CD4-positive, alpha-beta T cell treated with Interleukin-15 for 1 hour (primary cell): ENCODE measurements at places on chromosomes 6 and 20.

GRCh38 chr6:131635384-131636340 is 1.4 kb upstream of the ENPP3 start:
- no peak for DNase-seq

- no peak for DNase-seq
Observed at GRCh38 chr6:11705483-11705882, 73.1 kb downstream of the ADTRP start.

GRCh38 chr6:20208687-20209378 is 3.4 kb downstream of the MBOAT1 start:
- DNase-seq = no peak

DNA sequence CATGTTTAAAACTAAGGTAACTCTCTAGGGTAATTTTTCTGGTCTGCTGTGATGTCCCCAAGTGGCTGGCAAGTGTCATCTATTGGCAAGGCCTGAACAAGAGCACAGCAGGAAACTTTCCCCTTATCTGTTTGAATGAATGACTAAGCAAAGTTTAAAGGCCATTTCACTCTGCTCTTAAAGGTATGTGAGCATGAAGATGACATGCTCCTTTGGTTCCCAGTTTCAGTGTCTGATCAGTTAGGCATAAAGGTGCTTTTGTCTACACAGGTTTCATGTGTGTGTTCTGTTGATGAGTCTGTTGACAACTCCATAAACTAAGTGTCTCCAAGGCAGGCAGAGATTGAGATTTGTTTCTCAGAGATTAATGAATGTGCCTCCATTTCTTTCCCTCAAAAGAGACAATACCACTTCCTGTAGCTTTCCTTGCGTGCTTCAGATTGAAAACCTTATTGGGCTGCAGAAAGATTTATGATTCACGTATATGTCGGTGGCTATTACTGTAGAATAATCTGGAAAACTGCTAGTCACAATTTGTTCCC is 83.9 kb downstream of the MAP3K7 start:
- DNase-seq = no peak

- no peak for DNase-seq
Observed at GRCh38 chr6:126620719-126621118, 280.8 kb downstream of the CENPW start.

- DNase-seq = no peak
Observed at GRCh38 chr6:28011722-28012121, 54.7 kb downstream of the OR2B6 start.

- no peak for DNase-seq
Observed at GRCh38 chr20:62829231-62830230, 12.7 kb downstream of the COL9A3 start.

DNA sequence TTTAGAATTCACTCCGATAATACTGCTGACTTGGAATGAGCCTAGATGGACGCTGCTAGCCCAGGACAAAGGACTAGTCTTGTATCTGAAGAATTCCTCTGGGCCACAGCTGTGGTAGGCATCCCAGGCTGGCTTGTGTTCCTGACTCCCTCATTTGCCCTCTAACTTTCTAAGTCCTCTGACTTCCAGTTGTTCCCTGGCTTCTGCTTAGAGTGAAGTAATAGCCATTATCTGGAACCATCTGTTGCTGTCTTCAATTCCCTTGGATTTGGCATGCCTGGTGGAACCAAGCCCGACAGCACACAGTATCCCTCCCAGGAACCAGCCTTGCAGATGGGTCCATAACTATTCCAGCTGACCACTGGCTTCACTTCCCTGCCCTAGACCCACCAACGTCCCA is 376.0 kb downstream of the SYNE1 start:
- DNase-seq = no peak

DNA sequence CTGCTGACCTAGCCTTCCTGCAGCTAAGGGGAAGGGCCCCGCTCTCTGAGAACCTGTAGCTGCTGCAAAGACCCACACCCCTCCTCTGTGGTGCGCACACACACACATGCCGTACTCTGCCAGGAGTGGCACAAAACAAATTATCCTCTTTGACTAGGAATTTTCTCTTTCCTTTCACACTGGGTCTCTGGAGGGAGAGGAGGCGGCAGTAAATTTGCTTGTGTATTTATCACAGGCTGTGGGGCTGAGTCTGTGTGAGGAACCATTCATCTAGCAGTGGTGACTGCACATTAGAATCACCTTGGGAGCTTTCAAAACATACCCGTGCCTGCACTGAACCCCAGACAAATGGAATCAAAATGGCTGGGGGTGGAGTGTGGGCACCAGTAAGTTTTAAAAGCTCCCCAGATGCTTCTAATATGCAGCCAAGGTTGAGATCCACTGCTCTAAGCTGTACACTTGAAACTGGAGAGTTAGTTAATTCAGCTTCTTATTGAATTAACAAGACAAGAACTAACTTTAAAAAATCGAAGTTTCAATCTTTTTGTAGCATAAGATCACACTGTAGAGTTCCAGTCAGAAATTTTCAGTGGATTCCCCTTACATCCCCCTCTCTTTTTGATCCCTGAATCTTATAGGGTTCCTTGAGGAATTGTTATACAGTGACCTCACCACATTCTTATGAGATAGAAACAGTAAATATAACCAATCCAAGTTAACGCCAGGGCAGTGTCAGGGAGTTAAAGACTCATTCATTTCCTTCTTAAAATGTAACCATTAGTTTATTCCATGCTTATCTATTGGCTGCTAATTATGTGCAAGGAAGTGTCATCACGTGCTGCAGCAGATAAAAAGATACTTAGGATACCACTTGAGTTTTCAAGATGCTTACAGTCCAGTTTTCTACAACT is 29.8 kb upstream of the GMDS start:
- DNase-seq = no peak

GRCh38 chr6:626236-626635 is 30.7 kb downstream of the HUS1B start:
- no peak for DNase-seq

DNA sequence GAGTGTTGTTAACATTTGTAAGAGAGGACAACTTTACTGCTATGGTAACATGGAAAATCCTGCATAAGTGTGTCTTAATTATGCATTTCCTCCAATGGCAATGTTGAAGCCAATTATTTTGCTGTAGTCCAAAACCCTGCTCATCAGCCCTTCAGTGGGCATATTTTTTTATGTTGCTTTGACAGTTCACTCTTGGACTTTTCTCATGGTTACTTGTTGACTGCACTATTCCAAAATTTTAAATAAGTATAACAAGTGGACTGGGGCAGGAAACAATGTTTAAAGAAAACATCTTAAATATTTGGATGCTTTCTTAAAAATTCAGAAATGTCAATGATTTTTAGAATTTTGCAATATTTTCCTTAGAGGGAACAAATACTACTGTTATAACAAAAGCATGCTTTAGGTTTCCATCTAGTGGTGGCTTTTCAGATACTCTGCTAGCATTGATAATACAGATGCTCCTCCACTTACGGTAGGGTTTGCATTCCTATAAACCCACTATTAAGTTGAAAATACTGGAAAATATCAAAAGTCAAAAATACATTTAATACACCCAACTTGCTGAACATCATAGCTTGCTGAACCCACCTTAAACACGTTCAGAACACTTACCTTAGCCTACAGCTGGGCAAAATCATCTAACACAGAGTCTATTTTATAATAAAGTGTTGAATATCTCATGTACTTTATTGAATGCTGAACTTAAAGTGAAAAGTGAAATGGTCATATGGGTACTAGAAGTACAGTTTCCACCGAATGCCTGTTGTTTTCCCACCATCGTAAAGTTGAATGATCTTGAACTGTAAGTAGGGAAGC is 86.4 kb downstream of the ADGRG6 start:
- DNase-seq = no peak

GRCh38 chr20:7975851-7976414 is 35.7 kb upstream of the HAO1 start:
- no peak for DNase-seq

GRCh38 chr20:46088409-46089166 is 1.2 kb downstream of the NCOA5 start:
- no peak for DNase-seq

- peak; percentile 72 for DNase-seq
Observed at GRCh38 chr6:11212664-11213063, 19.8 kb downstream of the NEDD9 start.

DNA sequence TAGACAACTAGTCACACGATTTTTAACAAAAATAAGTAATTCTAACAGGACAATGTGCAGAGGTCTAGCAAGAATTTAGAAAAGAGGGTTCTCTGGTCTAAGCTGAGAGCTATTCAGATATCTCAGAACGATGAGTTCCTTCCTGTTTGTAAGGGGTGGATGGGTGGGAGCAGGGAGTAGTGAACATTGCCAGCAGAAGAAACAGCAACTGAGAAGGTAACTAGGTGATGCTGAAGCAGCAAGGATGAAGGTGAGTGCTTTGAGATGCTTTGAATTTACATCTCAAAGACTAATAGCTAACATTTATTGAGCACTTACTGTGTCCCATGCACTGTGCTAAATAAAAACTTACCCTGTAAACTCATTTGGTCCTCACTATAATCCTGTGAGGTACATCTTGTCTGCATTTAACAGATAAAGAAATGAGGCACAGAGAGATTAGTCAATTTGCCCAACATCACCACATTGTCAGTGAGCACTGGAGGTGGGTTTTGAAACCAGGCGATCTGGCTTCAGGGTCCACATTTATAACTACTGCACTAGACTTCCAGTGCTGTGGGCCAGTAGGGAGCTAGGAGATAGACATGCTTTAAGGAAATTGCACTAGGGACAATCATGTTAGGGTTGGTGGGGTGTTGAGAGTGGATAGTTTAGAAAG is 15.7 kb downstream of the BRD2 start:
- no peak for DNase-seq

- DNase-seq = no peak
Observed at GRCh38 chr6:169142538-169142844, 111.2 kb downstream of the THBS2 start.

GRCh38 chr6:49556429-49556837 is 6.0 kb downstream of the C6orf141 start:
- no peak for DNase-seq

DNA sequence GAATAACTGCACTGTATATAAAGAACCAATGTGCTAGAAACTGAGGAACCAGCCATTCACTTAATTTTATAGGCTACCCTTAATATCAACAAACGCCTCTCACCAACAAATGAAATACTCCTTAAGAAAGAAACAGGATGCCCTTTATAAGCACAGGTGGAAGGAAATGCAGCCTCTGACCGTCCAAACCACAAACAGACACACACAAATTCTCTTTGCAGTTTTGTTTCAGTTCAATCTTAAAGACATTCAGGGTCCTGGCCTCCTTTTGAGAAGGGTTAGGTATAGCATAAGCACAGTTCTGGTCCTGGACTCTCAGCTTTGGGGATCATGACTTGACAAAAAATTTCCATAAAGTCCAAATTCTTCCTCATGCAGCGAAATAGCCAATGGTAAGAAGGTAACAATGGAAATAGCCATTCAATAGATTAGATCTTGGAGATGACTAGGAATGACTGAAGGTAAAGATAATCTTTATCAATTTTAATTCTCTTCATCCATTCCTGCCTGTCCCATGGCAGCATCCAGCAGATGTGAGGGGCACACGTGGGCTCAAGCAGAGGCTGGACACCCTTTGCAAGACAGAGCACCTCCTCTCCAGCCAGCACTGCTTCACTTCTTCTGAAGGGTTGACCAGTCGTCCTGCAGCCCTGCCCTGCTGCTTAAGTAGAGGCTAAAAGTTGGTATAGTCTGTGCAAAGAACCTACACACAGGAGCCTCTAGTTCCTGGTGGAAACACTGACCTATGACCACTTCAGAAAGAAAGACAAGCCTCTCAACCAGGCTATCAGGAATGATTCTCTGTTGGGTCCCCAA is 123.9 kb downstream of the CD83 start:
- no peak for DNase-seq

- no peak for DNase-seq
Observed at GRCh38 chr6:13810688-13811446, 3.5 kb downstream of the MCUR1 start.

DNA sequence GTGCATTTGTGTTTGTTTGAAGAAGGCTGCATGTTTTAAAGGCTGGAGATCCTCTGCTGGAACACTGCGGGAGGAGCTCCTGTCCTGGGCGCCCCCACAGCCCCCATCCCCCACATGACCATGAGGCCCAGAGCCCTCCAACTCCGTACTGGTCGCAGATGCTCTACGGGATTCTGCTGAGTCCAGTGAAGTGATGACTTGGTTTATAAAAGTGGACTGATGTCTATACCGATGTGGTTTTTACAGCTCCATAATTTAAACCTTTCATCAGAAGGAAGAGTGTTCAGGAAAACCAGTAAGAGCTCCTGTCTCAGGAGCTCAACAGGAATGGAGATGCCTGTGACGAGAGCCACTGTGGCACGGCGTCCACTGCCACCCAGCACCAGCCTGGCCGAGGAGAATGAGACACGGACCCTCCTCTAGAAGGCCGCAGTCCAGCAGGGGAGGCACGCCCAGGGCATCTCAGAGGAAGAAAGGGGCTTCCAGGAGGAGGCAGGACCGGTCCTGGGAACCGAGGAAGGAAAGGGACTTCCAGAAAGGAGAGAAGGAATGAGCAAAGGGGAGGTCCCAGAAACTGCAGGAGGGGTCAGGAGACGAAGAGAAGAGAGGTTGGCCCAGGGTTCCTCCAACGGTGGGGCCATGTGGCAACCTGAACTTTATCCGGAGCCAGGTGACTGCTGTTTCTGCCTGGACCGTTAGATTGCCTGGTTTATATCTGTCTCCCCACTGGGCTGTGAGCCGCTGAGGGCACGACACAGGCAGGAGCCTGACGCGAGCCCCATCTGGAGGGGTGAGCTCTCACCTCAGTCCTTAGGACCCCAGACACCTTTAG is 26.9 kb downstream of the BFSP1 start:
- no peak for DNase-seq

GRCh38 chr20:33437141-33437911 is 6.2 kb downstream of the SNTA1 start:
- no peak for DNase-seq

DNA sequence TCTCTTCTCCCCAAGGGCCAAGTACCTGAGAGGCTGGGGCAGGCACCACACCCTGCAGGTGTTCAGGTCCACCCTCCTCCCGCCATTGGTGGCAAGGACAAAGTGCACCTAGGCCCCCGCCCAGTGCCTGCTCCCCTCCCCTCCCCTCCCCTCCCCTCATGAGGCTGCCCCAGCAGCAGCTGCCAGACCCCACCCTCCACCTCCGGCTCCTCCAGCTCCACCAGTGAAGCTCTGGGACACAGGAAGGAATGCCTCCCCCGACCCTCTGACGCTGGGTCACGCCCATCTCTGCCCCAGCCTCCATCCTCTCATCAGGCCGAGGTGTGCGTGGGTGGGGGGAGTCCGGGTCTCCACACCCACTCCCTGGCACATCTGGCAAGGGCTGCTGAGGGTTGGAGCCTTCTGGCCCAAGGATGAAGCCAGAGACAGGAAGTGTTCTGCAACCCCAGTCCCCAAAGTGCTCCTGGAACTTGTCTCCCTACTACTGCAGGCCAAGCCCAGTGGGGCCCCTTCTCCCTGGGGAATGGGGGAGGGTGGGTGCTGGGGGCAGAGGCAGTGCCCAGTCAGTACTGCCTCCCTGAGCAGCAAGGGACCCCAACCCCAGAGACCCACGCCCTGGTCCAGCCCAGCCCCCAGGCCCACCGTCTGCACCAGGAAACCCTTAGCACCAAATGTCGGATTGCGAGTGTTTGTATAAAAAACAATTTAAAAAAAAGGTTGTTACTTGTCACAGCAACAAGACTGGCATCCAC is 1.6 kb upstream of the UCKL1 start:
- no peak for DNase-seq

GRCh38 chr20:41047975-41048305 is 19.3 kb downstream of the TOP1 start:
- no peak for DNase-seq

- DNase-seq = no peak
Observed at GRCh38 chr20:17029698-17030097, 197.1 kb upstream of the PCSK2 start.
